ENCODE measurements at places on chromosomes 6 and 20. TPM values are rescaled to one million over a fixed set of nuclear protein-coding genes. Genes with fewer than 3 reads are reported as not detected.

DNA sequence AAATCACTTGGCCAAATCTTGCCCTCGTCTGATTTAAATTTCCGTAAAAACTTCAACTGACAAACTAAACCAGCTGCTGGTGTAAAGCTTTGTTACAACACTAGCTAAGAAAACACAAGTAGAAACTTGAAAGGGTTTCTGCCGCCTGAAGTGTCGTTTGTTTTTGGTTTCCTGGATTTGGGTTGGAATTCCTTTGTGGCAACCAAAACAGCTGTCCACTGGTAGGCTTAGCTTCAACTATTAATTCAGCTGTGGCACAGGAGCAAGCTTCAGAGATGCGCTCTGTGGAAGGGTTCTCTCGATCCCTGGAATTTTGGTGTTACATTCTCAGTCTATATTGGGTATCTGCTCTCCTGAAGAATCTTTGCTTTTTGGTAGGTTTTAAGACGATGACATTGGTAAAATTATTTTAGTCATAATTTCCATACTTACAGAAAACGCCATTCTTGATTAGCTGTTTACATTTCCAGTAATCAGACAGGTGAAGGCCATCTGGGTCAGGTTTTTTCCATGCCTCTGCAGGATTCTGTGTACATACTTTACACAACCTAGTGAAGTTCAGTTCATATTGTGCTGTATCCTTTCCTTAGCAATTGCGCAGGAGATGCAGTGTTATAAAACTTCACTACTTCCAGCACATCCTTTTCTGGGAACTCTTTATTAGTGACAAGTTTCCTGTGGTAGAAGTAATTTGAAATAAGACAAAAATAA lies 29.9 kb upstream of the SAMD3 start:
- peak; percentile 1 for DNase-seq
- H3K27ac ChIP-seq: no peak overlapping the region
- H3K4me1 ChIP-seq: no peaks in the 10 kb centered on the region
- H3K4me3 ChIP-seq: no peak overlapping the region
- no peaks in the 10 kb centered on the region for H3K36me3 ChIP-seq

GRCh38 chr6:120894077-120894476 lies 440.2 kb downstream of the TBC1D32 start:
- H3K27me3 ChIP-seq: no peaks in the 10 kb centered on the region
- H3K27ac ChIP-seq: no peak overlapping the region

DNA sequence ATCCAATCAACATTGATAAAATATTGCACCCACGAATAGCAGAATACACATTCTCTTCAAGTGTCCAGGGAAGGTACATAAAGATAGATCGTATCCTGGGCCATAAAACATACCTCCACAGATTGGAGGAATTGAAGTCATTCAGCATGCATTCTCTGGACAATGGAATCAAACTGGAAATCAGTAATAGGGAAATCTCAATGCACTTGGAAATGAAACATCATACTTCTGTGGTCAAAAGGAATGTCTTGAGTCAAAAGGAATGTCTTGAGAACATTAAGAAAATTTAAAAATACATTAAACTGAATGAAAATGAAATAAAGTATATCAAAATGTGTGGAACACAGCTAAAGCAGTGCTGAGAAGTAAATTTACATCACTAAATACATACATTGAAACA lies 138.8 kb downstream of the TFAP2A start:
- H3K27ac ChIP-seq: no peak overlapping the region
- no peaks in the 10 kb centered on the region for H3K4me1 ChIP-seq
- no peaks in the 10 kb centered on the region for H3K36me3 ChIP-seq
- no peaks in the 10 kb centered on the region for H3K27me3 ChIP-seq

- no peaks in the 10 kb centered on the region for H3K36me3 ChIP-seq
- no peak overlapping the region for H3K27ac ChIP-seq
- H3K4me3 ChIP-seq: no peak overlapping the region
- no peaks in the 10 kb centered on the region for H3K27me3 ChIP-seq
- DNase-seq: no peak
These were observed 29.6 kb downstream of the GCNT2 start for GRCh38 chr6:10550764-10551163.

- H3K36me3 ChIP-seq: no peaks in the 10 kb centered on the region
- no peaks in the 10 kb centered on the region for H3K27me3 ChIP-seq
- no peak for DNase-seq
- H3K4me3 ChIP-seq: no peak overlapping the region
These were observed 300.7 kb downstream of the TENT5A start for GRCh38 chr6:81451787-81452186.

DNA sequence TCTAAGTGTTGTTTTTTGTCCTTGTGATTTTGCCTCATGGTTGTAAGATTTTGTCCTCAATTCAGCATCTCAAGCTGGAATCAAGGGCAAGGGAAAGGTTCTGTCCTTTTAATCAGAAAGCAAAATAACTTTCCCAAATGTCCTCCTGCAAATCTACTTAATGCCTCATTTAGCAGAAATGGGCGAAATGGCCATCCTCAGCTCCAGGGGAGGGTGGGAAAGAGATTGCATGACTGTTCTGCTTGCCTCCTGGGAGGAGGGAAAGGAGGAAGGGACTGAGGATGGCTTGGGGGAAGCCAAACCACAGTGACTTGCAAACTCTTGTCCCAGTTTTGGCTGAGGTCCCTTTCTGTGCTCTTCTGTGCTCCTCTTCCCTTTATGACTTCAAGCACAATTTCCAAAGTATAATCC lies 43.4 kb downstream of the TNFAIP3 start:
- no peaks in the 10 kb centered on the region for H3K27me3 ChIP-seq
- H3K4me1 ChIP-seq: no peaks in the 10 kb centered on the region
- no peak overlapping the region for H3K27ac ChIP-seq

DNA sequence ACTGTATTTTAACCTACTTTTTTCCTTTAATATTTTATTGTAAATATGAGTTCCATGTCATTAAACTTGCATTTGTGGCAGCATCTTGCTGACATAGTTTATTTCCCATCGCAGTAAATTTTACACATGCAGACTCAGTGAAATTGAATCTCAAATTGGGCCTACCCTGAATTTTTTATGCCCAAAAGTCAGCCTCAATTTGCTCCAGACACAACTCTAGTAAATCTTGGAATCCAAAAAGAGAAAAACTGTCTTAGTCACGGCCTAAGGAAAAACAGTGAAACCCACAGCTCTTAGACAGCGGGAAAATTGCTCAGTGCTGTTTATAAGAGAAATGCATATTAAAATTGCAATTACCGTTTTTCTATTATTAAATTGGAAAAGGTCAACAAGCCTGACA lies 85.3 kb upstream of the PCSK2 start:
- no peak overlapping the region for H3K27ac ChIP-seq
- no peaks in the 10 kb centered on the region for H3K4me1 ChIP-seq
- no peak overlapping the region for H3K4me3 ChIP-seq
- no peak for DNase-seq

DNA sequence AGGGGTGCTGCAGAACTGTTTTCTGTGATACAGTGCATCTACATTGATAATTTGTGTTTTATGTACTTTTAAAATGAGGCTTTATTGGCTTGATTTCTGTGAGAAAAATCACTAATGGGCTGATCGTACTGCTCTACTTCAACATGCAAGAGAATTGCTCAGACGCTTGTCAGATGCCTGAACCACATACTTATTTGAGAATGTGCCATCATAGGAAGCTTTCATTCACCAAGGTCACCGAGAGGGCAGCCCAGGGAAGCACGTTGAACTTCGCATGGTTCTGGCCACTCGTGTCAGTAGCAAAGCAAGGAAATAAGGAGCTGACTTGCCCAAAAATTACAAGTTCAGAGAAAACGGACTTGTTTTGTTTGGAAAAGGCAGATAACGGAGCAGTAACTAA lies 168.5 kb upstream of the AKAP12 start:
- no peak overlapping the region for H3K27ac ChIP-seq
- no peaks in the 10 kb centered on the region for H3K36me3 ChIP-seq
- H3K4me1 ChIP-seq: peaks cover 29% of the 10 kb centered on the region
- DNase-seq: peak; percentile 94
- H3K27me3 ChIP-seq: no peaks in the 10 kb centered on the region

GRCh38 chr6:118787724-118788423 lies 106.1 kb upstream of the ASF1A start:
- no peaks in the 10 kb centered on the region for H3K36me3 ChIP-seq
- H3K4me3 ChIP-seq: no peak overlapping the region
- peak; percentile 50 for DNase-seq

DNA sequence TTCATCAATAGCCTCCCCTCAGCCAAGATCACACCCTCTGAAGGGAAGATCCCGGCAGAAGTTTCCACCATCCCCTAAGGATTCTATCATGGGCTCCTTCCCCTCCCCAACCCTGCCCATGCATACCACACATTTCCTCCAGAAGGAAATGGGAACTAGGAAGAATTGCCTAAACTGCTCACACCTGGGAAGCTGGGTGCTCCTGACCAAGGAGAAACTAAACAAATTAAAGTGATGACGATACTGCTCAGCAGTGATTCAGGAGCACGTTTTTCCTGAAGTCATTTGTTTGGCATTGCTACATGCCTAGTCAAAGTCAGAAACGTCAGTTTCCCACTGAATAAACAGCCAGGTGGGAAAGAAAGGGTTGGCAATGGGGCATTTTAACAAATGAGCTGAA lies 136.1 kb upstream of the CDYL start:
- H3K27ac ChIP-seq: no peak overlapping the region
- no peaks in the 10 kb centered on the region for H3K36me3 ChIP-seq
- no peak overlapping the region for H3K4me3 ChIP-seq
- no peaks in the 10 kb centered on the region for H3K4me1 ChIP-seq

DNA sequence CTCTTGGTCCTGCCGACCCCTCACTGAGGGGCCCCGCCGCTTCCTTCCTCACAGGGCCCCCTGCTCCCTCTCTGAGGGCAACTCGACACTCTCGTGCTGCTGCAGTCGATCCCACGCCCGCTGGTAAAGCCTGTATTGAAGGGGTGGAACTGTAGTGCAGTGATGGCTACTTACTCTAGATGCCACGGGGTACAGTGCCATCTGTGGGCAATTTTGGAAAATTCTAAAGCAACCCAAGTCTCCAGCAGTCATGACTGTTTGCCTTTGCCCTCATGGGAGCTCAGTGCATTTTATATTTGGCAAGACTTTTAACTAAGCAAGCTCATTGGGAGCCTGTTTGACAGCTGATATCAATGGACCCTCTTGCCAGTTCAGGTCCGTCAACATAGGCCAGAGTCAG lies 6.5 kb upstream of the C6orf136 start:
- DNase-seq: no peak
- H3K27me3 ChIP-seq: no peaks in the 10 kb centered on the region
- H3K27ac ChIP-seq: no peak overlapping the region
- no peak overlapping the region for H3K4me3 ChIP-seq
- H3K36me3 ChIP-seq: peaks cover 40% of the 10 kb centered on the region

PRR18 gene
- total RNA-seq: 2.9 TPM
